ENCODE measurements at places on chromosomes 2 and 18.

DNA sequence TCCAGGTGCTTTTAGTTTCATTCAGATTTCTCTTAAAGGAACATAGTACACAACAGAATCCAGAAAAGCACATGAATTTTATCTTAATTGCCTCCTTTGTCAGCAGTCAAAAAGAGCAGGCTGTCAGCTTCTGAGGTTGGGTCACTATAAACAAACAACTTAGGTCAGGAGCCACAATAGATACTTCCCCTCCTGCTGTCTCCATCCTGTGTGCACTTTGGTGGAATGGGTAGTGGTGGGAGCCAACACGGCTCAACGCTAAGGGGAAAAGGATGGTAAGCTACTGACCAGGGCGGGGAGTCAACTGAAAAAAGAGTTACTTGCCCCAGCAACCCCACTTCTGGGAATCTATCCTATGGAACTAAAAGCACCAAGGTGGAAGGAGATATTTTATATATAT, 121.9 kb downstream of the PAX3 start:
- DNase-seq, result no peak

DNA sequence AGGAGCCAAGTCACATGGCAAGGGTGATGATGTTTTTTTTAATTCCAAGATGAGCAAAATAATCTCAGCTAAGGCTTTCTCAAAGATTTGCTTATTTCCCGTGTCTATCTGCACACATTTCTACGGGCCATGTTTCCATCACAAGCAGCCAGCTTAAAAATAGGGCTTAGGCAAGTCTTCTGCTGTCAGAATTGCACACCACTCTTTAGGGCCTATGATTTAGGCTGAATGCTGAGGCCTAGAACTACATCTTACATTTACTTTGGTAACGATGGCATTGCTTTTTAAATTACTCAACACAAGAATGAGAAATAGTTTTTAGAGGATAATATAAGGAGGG, 144.2 kb downstream of the RNF144A start:
- DNase-seq, result no peak

GRCh38 chr2:134244086-134244485, 9.8 kb upstream of the MGAT5 start:
- DNase-seq, result no peak

DNA sequence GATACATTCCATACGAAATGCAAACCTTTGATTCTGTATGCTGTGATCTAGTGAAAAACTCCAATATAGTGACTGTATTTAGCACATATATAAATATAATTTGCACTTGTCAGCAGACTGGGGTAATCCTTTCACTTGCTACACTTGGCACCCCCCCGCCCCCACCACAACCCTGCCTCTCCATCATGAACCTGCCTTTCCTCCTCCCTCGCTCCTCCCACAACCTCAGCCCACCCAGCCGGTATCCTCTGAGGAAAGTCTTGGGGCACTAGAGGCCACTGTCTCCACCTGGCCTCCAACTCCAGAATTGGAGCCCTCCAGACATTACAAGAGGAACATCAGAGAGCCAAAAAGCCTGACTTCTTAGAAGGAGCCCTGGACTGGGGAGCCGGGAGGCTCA, 196.3 kb downstream of the LOXHD1 start:
- no peak for DNase-seq

- DNase-seq, result no peak
Observed at GRCh38 chr18:46256078-46256477, 151.9 kb downstream of the HAUS1 start.

DNA sequence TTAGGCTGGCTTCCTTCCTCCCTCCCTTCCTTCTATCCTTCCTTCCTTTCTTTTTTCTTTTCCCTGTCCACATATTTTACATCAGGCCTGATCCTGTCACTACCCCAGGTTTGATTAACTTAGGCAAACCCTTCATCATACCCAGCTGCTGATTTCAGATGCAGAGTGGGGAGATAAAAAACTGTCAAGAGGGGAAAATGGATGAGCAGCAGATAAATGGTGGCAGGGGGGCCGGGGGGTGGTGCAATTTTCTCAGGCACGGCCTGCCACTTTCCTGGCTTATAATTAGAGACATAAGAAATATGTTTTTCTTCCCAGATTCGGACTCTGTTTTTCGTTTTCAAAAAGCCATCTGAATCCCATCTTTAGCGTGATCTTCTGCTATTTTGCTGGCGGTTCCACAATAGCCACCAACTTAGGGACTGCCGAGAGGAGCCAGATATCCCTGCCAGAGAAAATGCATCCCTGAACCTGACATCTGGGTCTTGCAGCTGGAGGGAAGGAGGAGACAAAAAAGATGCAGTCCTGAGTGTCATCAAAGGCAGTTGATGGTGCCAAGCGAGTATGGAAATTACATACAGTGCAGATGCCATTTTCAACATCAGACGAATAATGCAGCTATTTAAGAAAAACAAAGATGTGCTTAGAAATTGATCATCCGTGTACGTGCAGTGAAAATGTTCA, 49.9 kb downstream of the CXCR4 start:
- DNase-seq, result no peak

GRCh38 chr2:160666154-160667060, 172.8 kb upstream of the RBMS1 start:
- no peak for DNase-seq

DNA sequence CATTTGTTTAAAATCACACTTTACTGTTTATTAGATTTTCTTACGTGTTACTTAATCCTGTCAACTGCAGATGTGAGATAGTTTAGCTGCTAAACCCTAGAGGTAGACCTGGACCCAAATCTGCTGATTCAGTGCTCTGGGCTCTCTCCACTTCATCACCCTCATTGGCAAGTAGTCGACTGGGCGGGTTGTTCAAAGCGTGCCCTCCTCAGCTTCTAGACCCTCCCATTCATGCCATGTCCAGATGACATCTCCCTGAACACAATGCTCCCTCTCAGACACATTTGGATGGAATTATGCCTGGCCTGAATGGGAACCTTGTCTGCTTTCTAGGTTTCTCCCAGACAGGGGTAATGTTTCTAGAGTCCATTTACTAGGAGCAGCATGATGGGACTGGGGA, 43.7 kb downstream of the RPIA start:
- peak; percentile 18 for DNase-seq

- DNase-seq, result no peak
Observed at GRCh38 chr2:119735565-119735964, 24.2 kb upstream of the PTPN4 start.

- DNase-seq, result no peak
Observed at GRCh38 chr2:38474021-38474456, 97.0 kb upstream of the ATL2 start.

- DNase-seq, result no peak
Observed at GRCh38 chr18:47611649-47612048, 318.8 kb downstream of the SMAD2 start.

DNA sequence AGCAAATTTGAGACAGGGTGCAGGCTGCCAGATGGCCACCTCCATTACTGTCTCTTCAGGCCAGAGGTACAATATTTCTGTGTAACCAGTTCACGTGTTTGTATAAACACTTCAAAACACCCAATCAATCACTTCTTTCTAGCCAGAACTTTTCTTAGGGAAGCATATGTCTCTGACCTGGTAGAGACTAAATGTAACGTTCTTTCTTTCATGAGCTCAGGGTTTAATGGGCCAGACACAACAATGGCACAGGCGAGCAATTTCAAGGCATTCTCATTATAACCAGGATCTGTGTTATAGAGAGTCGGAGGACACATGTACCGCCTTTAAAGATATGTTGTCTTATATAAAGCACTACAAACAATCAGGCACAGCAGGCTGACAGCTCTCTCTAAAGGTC, 1846.4 kb upstream of the PIK3C3 start:
- DNase-seq, result no peak

DNA sequence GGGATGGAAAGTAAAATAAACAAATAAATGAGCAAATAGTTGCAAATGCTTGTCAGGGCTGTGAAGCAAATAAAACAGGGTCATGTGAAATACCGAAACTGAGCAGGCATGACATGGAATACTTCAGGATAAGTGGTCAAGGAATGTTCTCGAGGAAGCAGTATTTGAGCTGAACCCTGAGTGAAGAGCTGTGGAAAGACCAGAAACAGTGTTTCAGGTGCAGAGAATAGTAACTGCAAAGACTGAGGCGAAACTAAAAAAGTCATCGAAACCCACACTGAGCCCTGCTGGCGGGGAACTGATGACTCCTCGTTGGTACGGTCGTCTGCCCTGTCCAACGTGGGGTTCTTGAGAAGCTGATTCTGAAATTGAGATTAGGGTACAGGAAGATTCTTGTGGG, 27.2 kb upstream of the MYCN start:
- no peak for DNase-seq

DNA sequence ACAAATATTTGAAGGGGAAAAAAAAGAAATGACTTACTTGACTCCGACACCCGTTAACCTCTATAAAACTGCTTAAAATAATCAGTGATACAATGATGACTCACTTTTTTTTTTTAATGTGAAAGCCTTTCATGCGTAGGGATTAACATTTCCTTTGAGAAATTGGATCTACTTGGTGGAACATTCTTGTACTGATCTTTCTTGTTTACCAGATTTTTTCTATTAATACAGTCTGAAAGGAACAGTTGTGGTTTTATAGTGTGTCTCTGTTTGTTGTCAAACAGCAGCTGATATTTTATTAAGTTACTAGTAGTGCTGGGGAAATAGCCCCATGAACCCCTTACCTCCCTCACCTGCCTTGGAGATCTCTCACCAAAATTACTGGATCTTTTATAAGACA, 40.2 kb upstream of the NEB start:
- DNase-seq, result no peak

DNA sequence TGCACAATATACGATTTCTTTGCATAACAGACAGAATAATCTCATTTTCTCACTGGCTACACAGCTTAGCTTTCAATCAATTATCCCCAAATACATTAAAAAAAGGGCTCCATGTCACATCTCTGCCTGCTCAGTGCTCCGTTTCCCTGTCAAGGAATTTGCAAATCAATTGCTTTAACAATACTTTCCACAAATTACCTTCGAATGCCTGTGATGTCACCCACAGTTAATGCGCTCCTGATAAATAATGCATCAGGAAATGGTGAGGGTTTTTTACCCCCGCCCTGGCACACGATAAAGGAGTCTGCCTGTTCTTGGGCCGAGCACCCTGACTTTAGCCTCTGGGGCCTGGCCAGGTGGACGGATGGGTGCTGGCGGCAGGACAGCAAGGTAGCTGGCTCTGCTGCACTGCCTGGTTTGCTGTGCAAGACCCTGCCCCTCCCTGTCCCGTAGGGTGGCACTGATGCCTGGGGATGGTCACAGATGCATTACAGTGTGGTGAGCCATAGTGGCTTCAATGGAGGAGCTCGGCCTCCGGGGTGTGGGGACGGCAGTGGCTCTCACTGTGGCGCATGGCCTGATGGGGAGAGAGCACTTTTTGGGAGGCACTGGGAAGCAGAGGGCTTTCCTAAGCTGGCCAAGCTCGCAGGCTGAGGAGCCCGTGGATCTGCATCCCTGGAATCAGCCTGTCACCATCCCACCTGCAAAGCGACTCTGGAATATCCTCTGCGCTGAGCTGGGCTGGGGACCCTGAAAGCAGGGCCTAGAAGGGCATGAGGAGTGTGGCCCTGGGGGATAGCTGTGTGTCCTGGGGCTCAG, 88.3 kb upstream of the HS6ST1 start:
- no peak for DNase-seq

DNA sequence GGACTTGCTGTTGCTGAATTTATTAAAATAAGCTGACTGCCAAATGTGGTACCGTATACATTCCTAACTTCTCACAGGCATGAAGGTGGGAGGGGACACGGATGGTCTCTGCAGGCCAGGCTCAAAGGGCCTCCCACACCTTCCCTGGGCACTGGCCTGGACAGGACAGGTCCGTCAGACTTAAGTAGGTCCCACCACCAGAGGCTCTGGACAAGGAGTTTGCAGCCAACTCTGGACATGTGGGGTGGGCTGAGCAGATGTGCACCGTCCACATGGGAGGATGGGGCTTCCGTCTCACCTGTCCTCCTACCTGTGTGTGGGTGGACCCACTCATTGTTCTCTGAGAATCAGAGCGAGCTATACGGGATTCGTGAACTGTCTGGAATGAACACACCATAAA, 8.2 kb downstream of the ODC1 start:
- no peak for DNase-seq

- no peak for DNase-seq
Observed at GRCh38 chr18:7561909-7562460, 5.1 kb upstream of the PTPRM start.

- no peak for DNase-seq
Observed at GRCh38 chr2:10385501-10385900, 62.6 kb downstream of the ODC1 start.

DNA sequence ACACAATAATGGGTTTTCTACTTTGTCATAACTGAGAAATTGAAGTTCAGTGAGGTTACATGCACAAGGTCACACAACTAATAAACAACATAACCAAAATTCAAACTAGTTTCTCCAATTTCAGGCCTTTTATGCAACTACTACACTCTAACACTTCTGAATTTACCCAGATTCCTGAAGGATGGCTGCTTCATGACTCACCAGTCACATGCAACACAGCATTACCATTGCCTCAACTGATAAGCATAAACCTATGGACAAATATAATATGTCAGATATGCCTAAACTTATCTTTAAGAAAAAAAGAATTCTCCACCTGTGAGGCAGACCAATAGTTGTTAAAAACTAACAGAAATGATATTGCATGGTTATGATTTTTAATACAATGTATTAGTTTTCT, 586.5 kb upstream of the SLC8A1 start:
- DNase-seq, result no peak

DNA sequence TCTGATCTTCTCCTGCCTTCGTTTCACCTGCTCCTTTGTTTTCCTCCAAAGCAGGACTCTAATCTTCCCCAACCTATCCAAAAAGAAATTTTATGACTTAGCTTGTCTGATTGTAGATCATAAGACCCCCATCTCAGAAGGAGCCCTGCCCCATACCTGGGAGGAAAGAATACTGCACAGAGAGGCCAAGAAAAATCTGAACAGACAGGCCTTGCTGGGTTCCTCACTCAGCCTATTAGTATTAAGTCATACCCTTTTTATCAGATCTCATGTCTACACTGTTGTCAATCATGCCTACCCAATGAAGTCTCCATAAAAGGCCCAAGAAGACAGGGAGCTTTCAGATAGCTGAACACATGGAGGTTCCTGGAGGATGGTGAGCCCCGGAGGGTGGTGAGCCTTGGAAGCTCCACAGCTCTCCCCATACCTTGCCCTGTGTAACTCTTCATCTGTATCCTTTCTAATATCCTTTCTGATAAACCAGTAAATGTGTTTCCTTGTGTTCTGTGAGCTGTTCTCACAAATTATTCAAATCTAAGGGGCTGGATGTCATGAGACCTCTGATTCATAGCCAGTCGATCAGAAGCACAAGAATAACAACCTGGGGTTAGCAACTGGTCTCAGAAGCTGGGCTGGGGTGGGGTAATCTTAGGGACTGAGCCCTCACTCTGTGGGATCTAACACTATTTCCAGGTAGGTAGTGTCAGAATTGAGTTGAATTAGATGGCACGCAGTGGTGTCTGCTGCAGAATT, 108.8 kb downstream of the SPOPL start:
- no peak for DNase-seq

GRCh38 chr2:1378456-1379150, 34.7 kb upstream of the TPO start:
- no peak for DNase-seq

DNA sequence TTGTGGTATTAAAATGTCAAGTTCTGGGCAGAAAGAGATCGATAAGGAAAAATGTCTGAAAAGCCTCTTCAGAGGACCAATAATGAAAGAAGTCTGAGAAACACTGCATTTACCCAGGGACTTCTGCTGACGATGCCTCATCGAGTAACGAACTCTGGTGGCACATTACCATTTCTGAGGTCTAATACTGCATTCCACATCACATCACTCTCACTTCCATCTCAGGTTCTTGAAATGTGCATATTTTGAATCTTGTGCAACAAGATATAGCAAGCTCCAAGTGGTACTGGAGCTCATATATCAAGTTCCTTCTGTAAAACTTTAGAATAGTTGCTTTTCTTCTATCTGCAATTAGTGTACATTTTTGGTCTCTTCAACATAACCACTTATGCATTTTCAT, 619.1 kb upstream of the DDX18 start:
- DNase-seq, result no peak
